Activated B cell treated with CpG ODN at 0.5 μM for 24 hours (primary cell): ENCODE measurements at places on chromosomes 4 and X. TPM values are rescaled to one million over a fixed set of nuclear protein-coding genes. Genes with fewer than 3 reads are reported as not detected.

DNA sequence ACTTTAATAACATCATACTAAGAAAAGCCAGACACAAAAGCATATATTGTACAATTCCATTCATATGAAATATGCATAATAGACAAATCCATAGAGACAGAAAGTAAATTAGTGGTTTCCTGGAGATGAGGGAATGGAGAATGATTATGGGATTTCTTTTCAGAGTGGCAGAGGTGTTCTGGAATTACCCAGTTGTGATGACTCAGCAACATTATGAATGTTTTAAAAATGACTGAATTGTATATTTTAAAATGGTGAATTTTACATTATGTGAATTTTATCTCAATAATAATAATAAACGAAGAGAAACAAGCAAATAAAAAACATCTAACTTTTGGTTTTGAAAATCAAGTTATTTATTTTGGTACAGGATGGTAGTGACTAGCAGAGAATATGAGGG is 11.2 kb downstream of the ZXDA start:
- no peak for DNase-seq

DNA sequence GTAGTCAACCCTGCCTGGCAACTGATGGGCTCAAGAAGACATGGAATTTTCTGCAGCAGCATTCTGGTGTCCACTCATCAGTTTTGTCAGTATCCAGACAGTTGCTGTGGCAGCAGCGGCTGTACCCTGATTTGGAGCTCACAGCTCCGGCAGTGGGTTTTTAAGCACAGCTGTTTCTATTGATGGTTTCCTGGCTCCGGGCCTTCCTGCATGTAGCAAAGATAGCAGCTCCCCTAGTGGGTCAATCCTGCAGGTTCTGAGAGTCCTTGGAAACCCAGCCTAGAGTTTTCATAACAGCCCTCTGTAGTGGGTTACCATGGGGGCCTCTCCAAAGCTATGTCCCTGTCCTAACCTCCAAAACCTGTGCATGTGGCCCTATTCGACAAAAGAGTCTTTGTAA is 84.0 kb upstream of the ATP6AP2 start:
- no peak for DNase-seq

DNA sequence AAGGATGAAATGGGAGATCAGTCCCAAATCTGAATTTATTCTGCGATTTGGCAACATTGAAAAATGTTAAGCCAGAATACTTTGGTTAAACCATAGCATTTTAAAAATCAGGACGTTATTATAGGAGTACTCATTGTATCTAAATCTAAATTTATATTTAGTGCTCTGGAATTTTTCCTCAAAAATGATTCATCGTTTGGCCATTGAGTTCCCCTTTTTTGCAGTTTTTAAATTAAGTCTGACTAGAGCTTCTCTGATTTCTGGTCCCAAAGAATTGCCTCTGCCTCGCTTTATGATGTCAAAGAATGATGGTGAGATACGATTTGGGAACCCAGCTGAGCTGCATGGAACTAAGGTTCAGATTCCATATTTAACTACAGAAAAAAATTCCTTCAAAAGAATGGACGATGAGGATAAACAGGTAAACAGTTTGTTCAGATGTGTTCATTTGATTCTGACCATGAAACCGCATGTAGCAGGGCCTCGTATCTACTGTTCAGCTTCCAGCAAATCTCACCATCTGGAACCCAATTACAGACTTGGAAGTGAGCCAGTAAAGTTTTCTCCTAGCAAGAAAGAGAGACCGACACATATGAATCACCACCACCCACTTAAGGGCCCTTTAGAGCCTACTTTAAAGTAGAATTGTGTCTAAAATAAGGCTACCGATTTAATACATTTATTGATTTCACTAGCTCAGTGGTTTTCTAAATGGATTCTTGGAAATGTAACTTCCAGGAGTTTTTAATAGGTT is 75.6 kb downstream of the REPS2 start:
- DNase-seq = no peak

The FAM9B gene
- not detected in 2 replicates for total RNA-seq
